ENCODE measurements at places on chromosomes 13 and 19. TPM values are rescaled to one million over a fixed set of nuclear protein-coding genes. Genes with fewer than 3 reads are reported as not detected.

The ZNF878 gene
- total RNA-seq: 1.7 TPM

The PRSS57 gene
- not detected for total RNA-seq

The PODNL1 gene
- total RNA-seq: 0.11 TPM

The MBD3L3 gene
- total RNA-seq: not detected

The GGN gene
- not detected for total RNA-seq

The PCDH8 gene
- not detected for total RNA-seq

The IZUMO2 gene
- total RNA-seq: not detected

The LAIR2 gene
- total RNA-seq: 1.6 TPM

The KCNK6 gene
- total RNA-seq: 13.7 TPM

GRCh38 chr13:96762876-96763275 lies 231.4 kb downstream of the OXGR1 start:
- DNase-seq: no peak

GRCh38 chr19:4503132-4503824 lies 15.0 kb downstream of the PLIN4 start:
- DNase-seq: no peak

- DNase-seq: no peak
Observed at GRCh38 chr13:22169473-22169872, 498.6 kb downstream of the FGF9 start.

DNA sequence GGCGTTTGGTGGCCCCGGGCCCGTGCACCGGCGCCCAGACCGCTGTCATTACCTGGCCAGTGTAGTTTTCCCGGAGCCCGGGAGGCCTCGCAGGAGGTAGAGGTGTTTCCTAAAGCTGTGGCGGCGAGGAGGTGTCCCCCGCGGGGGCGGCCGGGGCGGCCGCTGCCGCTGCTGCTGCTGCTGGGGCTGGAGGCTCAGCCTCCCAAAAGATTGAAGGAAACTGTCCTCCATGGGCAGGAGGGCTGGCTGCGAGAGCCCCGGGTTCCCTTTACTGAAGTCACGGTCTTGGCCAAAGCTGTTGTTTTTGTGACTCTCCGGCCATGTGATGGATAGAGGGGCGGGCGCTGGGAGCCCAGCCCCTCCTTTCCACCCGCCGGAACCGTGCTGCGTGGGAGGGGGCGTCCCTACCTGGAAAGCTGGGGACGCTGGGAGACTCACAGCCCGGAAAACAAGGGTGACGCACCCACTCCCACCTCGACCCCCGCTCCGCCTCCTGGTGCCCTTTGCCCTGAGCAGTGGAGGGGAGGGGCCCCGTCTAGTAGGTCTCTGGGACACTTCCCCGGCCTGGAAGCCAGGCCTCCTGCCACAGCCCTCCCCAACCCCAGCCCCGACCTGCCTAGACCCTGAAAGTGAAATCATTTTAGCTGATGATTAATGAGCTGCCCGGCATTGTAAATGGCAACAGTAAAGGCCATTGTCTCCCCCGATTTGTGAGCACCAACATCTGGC lies at the start of gene N4BP2L1:
Gene N4BP2L1, minus strand, starts transcription at position 279 of the 729 bp plus-strand sequence. Its CDS starts 48 bp downstream, at position 231.
- DNase-seq: peak; percentile 82

GRCh38 chr19:16216744-16217670 lies 19.3 kb downstream of the AP1M1 start:
- no peak for DNase-seq

DNA sequence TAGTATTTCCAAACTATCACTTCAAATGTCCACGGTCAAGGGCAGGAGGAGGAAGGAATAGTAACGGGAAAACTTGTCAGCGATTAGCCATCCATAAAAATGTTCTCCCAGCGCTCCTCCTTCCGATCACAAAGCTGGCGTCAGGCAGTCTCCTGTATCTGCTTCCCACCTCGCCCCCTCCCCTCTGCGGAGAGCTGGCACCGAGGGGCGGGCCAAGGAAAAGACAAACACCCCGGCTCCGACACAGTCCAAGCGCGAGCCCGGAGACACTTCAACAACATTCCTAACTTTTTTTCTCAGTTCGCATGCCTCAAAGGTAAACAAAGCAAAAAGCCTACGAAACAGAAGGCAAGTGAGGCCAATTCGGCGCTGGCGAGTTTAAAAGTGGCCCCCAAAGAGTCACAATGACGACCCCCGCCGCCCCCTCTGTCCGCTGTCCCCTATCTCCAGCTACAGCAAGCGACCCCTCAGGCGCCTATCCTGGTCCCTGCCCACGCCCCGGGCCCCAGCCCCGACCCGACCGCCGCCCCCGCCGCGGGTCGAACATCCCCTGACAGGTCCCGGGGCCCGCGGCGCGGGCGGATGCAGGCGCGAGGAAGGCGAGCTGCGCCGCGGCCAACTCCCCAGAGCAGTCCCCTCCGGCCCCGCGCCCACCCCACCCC lies 736 bp downstream of the SMAD9 start:
- no peak for DNase-seq

DNA sequence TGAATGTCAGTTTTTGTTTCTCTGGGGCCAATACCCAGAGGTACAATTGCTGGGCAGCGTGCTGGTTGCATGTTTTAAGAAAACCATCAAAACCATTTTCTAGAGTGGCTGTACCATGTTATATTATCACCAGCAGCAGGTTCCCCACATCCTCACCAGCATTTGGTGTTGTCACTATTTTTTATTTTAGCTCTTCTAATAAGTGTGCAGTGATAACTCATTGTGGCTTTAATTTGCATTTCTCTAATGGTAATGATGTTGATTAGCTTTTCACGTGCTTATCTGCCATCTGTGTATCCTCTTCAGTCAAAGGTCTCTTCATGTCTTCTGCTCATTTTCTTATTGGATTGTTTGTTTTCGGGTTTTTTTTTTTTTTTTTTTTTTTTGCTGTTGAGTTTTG lies 21.9 kb downstream of the PAK4 start:
- DNase-seq: no peak

DNA sequence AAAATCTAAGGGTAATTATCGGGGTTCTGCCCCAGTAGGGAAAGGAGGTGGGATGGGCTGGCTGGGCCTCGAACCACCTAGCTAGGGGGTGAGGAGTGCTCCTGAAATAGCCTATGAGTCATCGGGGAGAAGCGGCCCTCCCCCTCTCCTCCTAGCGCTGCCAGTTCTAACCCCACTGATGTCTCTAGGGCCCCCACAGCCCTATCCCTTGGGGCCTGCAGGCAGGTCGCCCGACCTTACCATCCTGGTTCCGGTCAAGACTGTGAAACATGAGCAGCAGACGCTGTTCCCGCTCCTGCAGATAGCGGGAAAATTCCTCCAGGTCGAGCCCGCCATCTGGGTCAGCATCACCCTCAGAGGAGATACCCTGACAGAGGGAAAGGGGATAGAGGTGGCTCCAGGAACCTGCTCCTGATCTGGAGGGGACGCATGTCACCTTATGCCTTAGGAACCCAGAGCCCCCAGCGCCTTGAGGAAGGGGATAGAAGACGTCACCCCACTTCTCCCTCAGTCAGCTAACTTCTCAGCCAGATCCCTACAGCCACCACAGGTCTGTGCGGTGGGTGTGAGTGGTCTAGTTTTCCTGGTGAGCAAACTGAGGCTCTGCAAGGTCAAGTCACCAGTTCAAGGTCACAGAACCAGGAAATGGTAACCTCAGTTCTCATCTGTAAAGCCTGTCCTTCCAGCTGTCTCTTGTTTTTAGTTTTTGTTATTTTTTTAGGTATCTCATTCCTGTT lies 1.5 kb downstream of the SLC25A23 start:
- DNase-seq: no peak

DNA sequence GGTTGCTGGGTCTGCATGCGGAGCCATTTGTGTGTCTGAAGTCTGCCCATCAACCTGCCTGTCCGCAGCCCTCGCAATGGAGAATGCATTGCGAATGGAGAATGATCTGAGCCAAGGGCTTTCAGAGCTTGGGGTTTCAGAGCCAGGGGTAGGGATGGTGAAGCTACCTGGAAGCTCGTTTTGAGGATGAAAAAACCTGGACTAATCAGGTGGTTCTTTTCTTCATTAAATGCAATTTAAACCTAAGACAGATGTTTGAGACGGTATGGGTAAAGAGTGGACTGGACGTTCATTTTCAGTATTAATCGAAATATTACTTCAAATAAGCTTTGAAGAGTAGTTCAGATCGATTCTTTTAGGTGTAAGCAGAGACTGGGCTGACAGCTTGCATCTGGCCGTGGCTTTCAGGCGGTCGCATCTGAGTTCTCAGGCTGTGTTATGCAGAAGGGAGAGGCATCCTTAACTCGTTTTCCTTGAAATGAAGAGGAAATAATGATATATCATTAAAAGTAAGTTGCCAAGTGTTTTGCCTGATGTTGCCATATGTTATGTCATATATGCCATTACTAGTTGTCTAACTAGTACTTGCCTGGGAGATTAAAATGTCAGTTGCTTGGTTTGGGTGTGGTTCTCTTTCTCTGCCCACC lies 801 bp downstream of the MCF2L start:
- no peak for DNase-seq

- DNase-seq: no peak
Observed at GRCh38 chr13:95140502-95140901, 160.7 kb downstream of the ABCC4 start.

GRCh38 chr19:29503140-29503758 lies 22.5 kb upstream of the VSTM2B start:
- no peak for DNase-seq

GRCh38 chr19:1700733-1701663 lies 48.6 kb upstream of the TCF3 start:
- no peak for DNase-seq

DNA sequence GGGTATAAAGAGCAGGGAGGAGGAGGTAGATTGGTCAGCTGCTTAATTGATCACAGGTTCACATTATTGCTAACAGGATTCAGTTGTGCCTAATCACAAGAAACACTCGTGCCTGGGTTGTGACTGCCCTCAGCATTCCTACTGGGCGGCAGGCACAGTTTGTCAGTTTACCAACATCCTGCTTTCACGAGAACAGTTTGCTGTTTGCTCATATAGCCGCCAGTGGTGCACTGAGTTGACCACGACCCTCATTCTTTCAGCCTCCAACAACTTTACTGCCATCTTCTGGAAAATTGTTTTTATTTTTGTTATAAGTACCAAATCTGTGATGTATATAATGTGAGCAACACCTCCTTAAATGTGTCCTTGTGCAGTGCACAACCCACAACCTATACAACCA lies 16.2 kb upstream of the IFT88 start:
- no peak for DNase-seq

DNA sequence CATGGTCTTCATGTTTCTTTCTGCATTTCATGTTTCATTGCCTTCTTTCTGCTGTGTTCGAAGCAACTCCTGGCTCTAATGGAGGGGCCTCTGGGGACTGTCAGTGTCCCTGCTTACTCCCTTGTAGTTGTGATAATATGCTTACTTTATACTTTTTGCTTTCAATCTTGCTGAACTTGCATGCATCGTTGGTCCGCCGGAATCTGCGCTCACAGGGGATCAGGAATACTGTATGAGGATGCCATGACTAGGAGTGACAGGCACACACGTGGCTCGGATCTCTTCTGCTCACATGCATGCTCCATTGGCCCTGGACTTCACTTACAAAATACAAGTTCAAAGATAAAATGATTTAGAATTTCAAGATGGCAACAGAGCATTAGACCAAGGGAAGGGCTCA lies 108.8 kb downstream of the SIPA1L3 start:
- DNase-seq: no peak

- DNase-seq: no peak
Observed at GRCh38 chr13:40605573-40605972, 60.9 kb downstream of the FOXO1 start.

DNA sequence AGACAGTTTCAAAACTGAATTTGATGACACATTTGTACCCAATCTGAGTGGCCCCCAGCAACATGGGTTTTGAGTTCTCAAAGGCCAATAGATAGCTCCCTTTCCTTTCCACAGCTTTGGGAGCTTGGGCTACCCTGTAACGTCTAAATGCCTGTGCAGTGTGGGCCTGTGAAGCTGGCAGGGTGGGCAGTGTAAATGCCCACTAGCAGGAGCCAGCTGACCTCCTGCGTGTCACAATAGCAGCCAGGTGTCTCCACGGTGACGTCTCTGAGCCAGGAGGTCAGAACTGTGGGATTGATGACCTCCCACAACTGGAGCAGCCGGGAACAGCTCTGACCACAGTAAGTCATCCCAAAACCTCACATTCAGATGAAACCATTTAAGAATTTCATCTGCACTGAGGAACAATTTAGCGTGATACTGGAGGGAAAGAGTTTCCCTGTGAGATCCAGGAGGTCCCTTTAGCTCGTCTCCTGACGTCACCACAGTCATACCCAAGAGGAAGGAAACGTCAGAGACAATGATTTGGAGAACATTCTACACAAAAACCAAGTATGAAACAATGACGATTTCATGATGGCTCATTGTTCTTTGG lies at the start of gene IPO5:
Gene IPO5, plus strand, starts transcription at position 300 of the 595 bp plus-strand sequence. CDS start 23,022 bp downstream, outside the sequence.
- DNase-seq: no peak

- DNase-seq: no peak
Observed at GRCh38 chr13:50679321-50679720, 164.2 kb downstream of the DLEU7 start.
